Right lung (tissue), 10 donors: ENCODE measurements at places on chromosomes 7 and 10. TPM values are rescaled to one million over a fixed set of nuclear protein-coding genes. Genes with fewer than 3 reads are reported as not detected.
A peak's percentile ranks its signal among the peaks of the same experiment; 100 is the strongest.

- DNase-seq = no peak
These were observed 10.4 kb upstream of the CLCN1 start for GRCh38 chr7:143305423-143306070.

TMEM196 gene
- polyA plus RNA-seq = not detected

- DNase-seq = no peak
These were observed 3.0 kb upstream of the BUB3 start for GRCh38 chr10:123150986-123151736.

- no peak for DNase-seq
These were observed 26.7 kb downstream of the CREB3L2 start for GRCh38 chr7:137975221-137975620.

DNA sequence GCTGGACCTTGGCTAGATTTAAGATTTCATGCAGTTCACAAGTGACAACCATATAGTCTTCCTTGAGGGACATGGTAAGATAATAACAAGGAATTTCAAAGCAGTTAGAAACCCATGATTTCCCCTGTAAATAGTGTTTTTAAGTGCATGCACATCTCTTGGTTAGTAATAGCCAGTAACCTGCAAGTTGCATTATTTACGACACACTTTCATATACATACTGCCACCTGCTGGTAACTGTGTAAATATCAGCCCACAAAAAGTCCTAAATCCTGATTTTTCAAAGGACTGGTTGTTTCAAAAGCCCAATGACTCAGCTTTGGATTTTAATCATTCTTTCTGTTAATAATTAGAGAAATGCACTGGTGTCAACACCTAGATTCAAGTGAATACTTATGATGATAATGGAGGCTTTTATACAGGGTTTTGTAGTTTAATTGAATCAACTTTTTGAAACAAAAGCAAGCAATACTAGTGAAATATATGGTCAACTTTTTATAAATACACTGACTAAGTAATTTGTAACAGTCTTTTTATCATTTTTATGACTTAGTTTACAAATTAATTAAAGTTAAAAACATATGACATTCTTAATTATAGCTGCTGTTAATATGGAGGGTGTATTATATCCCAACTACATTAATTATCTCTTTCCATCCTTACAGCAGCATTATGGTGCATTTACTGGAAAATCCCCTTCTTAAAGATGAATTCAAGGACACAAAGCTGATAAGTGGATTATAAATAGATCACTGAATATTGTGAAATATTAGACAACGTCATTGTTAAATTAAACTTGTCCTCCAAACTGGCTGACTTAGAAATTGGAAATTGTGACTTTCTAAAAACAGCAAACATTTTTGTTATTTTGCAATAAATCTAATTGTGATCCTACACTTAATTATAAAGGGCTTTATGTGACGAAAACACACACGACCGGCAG, 367.7 kb upstream of the SEMA3D start:
- DNase-seq = peak; percentile 78

ZNF679 gene
- polyA plus RNA-seq = not detected

DNA sequence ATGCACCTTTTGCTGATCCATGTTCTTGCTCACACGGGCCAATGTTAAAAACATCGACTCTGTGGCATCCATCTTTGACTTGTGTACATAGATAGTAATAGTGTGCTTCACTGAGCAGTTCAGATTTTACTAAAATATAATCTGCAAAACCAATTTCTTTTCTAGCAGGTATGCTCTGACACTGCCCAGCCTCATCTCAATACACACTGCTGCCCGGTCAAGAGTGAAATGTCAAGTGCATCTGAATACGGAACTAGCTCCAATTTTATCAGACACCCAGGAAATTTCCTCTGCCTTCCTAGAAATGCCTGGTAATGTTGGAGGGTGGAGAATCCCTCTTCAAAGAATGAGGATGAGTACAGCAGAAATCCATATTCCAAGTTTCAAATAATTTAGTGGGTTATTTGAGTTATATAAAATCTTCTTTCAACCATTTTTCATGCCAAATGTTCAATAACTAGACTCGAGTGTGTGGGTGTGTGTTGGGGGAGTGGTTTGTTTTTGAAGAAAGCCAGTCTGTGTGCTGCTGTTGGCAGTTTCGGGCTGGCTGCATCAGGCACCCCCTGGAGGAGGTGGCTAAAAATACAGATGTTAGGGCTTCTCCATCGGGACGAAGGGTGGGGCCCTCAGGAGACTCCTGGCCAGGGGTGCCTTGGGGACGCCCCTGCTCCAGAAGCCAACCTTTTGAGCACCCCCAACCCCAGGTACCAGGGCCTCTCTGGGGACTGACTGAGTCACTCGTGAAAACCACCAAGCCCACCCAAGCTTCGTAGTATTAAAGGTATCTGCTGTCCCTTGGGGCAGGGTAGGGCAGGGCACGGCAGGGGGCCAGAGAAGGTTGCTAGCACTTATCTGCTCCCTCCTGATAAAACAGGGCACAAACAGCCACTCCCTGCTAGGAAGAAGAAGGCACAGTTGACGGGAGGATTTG, 15.4 kb downstream of the CTBP2 start:
- DNase-seq = no peak

ZDHHC6 gene
- polyA plus RNA-seq = 74.0 TPM

WNT8B gene
- polyA plus RNA-seq = 0.05 TPM

HABP2 gene
- polyA plus RNA-seq = 1.3 TPM

TAS2R41 gene
- not detected for polyA plus RNA-seq

MINDY4 gene
- polyA plus RNA-seq = 16.5 TPM

CDC14C gene
- polyA plus RNA-seq = not detected

- no peak for DNase-seq
These were observed 112.2 kb upstream of the HGF start for GRCh38 chr7:81882086-81882485.

DDIT4 gene
- 97.6 TPM for polyA plus RNA-seq

GRCh38 chr10:5564537-5565204, 39.9 kb downstream of the CALML3 start:
- DNase-seq = no peak

DNA sequence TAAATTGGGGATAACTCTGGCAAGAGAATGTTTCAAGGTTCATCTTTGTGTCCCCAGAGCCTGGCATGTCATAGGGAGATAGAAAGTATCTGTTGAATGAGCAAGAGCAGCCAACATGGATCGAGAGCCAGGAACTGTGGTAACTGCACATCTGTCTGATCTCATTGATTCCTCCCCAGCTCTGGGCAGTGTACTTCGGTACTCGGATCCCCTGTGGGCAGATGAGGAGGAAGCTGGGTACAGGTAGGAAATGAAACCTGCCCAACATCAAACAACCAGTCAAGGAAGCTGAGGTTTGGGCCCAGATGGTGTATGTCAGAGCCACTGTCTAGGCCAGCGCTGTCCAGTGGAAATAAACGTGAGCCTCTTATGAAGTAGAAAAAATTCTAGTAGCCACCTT, 76.4 kb downstream of the GRK5 start:
- DNase-seq = no peak

GRCh38 chr7:21617916-21618390, 75.1 kb downstream of the DNAH11 start:
- peak; percentile 11 for DNase-seq

- no peak for DNase-seq
These were observed 28.9 kb upstream of the PPIF start for GRCh38 chr10:79318369-79318768.

- DNase-seq = no peak
These were observed 159.8 kb downstream of the SH3PXD2A start for GRCh38 chr10:103695584-103696005.

SPAM1 gene
- polyA plus RNA-seq = not detected

DNA sequence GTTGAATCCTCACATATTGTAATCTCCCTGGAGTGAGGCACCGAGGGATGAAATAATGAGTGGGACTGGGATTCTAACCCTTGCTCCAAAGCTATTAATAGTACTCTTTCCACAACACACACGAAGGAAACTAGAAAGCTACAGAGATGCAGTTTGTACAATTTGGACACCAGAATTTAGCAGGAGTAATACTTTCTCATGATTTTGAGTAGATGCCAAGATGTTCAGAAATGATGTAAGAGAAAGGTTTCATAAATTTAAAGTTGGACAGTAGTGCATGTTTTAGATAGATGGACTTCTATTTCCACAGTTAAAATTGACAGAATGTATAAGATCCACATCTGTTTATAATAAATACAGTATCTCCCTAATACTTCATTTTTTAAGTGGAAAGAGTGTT, 46.5 kb downstream of the PRR15 start:
- DNase-seq = no peak

GRCh38 chr10:98467506-98468318, 21.0 kb upstream of the HPS1 start:
- peak; percentile 85 for DNase-seq

- no peak for DNase-seq
These were observed 164.6 kb downstream of the TRIL start for GRCh38 chr7:28793381-28794085.

GRCh38 chr7:40733578-40733977, 598.8 kb downstream of the SUGCT start:
- DNase-seq = no peak

DNA sequence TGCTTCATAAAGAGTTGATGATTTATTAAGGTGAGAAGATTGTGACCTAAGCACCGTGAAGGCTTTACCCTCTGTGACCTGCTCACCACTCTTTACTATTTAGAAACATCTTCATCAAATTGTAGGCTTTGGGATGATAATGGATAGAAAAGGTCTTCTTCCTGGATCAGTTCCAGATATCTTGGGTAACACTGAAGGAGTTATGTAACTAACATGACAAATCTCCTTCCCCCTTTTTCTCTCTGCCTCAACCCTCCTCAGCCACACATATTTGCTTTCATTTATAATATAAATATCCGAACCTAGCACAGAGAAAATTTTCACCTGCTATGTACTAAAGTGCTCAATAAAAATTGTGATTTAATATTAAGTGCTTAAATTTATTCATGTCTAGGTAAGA, 151.5 kb downstream of the FRMD4A start:
- DNase-seq = no peak

- DNase-seq = no peak
These were observed 56.9 kb upstream of the MYL10 start for GRCh38 chr7:101686030-101686429.

DNA sequence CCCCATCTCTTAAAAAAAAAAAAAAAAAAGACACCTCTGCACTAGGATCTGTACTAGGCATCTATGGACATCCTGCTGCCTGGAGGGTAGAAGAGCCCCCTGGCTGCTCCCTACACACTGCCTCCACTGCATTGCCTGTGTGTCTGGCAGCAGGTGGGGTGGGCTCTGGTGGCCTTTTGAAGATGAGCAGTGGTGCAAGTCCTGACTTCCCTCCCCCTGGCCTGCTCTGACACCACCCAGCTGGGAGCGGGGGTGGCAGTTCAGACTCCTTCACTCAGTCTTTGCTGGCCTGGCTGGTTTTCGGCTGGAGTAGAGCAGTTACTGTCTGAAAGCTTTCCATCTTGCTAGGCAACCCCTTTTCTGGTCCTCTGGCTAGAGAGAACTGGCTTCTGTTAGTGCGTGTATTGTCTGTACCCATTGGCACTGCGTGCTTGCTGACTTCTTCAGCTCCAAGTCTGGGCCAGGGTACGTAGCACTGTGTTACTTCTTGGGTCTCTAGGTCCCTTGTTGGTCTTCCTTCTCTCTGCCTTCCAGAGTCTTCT, 17.6 kb downstream of the C10orf62 start:
- no peak for DNase-seq

GRCh38 chr10:111558211-111558610, 481.4 kb downstream of the ADRA2A start:
- no peak for DNase-seq

TRRAP gene
- polyA plus RNA-seq = 31.4 TPM

PIK3AP1 gene
- polyA plus RNA-seq = 3.9 TPM

GRCh38 chr7:18317941-18318340, 177.6 kb upstream of the HDAC9 start:
- no peak for DNase-seq

DNA sequence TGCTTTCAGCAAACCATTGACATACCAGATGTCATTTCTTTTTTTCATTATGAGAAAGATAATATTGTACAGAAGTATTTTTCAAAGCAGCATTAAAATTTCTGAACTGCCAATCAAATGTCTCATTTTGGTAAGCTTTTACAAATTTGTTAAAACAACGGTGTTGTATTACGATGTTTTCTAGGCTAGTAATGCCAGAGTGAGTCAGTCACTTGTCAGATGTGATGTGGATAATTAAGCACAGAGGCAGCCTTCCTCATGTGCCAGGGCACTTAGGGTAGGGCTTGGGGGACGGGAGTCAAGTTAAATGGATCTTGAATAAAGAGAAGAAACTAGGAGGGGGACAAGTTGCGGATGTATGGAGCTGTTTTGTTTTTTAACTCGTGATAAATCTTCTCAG, 10.1 kb downstream of the PSTK start:
- DNase-seq = no peak

ZNF107 gene
- 13.4 TPM for polyA plus RNA-seq

- no peak for DNase-seq
These were observed 450.2 kb upstream of the GALNT17 start for GRCh38 chr7:70681469-70682350.

- no peak for DNase-seq
These were observed 141.1 kb upstream of the ITGB1 start for GRCh38 chr10:33098951-33099663.

ETV1 gene
- 33.3 TPM for polyA plus RNA-seq

- peak; percentile 73 for DNase-seq
These were observed 129.3 kb downstream of the PKD1L1 start for GRCh38 chr7:47818796-47819606.

DNA sequence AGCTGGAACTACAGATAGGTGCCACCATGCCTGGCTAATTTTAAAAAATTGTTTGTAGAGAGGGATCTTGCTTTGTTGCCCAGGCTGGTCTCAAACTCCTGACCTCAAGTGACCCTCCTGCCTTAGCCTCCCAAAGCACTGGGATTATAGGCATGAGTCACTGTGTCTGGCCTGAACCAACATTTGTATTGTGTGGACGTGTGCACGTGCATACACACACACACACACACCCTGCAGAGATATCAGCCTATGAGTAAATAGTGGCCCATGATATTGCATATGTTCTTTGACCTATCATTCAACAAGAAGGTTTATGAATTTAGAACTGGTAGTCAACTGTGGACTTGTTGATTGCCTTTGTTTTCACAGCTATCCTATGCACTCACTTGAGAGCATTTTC, 161.6 kb downstream of the BAMBI start:
- no peak for DNase-seq

DNA sequence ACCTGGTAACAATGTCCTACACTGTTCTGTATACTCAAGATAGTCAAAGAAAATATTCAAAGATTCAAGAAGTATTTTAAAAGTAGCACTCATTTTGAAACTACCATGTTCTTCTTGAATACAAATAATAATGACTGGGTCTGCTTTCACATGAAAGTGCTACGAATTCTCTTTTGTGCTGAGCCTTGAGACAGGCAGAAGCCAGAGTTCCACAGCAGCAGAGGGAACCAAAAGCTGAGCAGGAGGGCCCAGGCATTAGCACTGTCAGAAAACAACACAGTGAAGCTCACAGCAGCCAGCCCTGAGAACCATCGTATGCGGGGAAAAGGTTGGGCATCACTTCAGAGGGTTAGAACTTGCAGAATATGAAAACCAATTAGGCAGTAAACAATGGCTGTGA, 38.9 kb downstream of the ANKMY2 start:
- DNase-seq = no peak
